ENCODE measurements at places on chromosomes 2 and 18. TPM values are rescaled to one million over a fixed set of nuclear protein-coding genes. Genes with fewer than 3 reads are reported as not detected.

- H3K36me3 ChIP-seq: no peaks in the 10 kb centered on the region
- H3K4me1 ChIP-seq: no peaks in the 10 kb centered on the region
- no peak for DNase-seq
Observed at GRCh38 chr2:100776445-100776844, 43.5 kb upstream of the NPAS2 start.

DNA sequence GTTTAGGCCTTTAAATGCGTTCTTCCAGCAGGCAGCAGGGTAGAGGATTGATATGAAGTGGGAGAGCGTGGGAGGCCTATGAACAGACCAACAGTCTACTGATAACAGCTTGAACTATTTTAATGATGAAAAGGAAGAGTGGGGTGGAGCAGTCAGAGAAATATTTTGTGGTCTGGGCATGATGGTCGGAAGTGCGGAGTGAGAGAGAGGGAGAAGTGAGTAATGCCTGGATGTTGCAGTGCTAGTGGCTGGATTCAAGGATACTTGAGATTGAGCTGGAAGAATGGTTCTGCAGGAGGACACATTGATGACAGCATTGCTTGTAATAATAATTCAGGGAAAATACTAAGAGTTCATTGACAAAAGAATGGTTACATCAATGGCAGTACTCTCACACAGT is 151.0 kb upstream of the DAPL1 start:
- H3K27ac ChIP-seq: no peak overlapping the region
- H3K27me3 ChIP-seq: no peaks in the 10 kb centered on the region
- no peak for DNase-seq
- no peak overlapping the region for H3K4me3 ChIP-seq

The SNX17 gene
- 80.3 TPM for total RNA-seq

- no peak overlapping the region for H3K27ac ChIP-seq
- H3K4me1 ChIP-seq: peaks cover 3% of the 10 kb centered on the region
- peaks cover 58% of the 10 kb centered on the region for H3K27me3 ChIP-seq
- DNase-seq: no peak
- no peak overlapping the region for H3K4me3 ChIP-seq
Observed at GRCh38 chr18:80202264-80202998, 44.9 kb downstream of the PARD6G start.

DNA sequence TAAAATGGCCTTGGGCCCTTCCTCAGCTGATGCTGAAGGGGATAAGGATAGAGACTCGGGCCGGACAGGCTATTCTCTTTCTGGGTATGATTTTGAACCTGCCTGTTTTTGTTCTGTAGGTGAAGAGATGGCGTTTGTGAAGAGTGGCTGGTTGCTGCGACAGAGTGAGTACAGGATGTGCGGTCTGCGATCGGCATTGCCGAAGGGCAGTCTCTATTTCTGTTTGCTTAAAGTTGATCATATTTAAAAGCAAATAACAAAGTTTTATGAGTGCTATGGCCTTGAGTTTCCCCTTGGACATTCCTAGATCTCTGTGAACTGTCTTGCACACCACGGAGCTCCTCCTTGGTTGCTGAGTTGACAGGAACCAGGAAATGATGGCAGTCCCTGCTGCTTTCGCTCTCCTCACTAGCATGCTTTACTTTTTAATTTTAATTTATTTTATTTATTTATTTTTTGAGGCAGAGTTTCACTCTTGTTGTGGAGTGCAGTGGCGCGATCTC is 15.7 kb downstream of the PLEKHB2 start:
- H3K27ac ChIP-seq: peak overlapping the region; percentile 14
- peaks cover 19% of the 10 kb centered on the region for H3K4me1 ChIP-seq
- DNase-seq: no peak
- H3K4me3 ChIP-seq: no peak overlapping the region
- H3K36me3 ChIP-seq: peaks cover 4% of the 10 kb centered on the region

The SLC9A4 gene
- total RNA-seq: 0.12 TPM

- peaks cover 3% of the 10 kb centered on the region for H3K4me1 ChIP-seq
- H3K27ac ChIP-seq: no peak overlapping the region
- H3K36me3 ChIP-seq: peaks cover 3% of the 10 kb centered on the region
- DNase-seq: no peak
- peaks cover 52% of the 10 kb centered on the region for H3K27me3 ChIP-seq
- no peak overlapping the region for H3K4me3 ChIP-seq
Observed at GRCh38 chr2:70941701-70942100, 6.0 kb downstream of the ATP6V1B1 start.

DNA sequence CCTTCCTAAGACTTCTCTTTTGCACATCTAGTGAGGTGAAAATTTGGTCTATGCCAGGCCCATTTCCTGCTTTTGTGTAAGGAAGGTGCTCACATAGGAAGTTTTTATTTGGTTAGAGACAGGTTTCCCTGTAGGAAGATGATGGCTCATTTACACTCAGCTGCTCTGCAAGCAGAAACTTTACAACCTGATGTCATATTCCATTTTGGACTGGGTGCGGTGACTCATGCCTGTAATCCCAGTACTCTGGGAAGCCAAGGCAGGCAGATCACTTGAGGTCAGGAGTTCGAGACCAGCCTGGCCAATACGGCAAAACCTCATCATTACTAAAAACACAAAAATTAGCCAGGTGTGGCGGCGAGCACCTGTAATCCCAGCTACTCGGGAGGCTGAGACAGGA is 35.8 kb downstream of the CASP10 start:
- peaks cover 3% of the 10 kb centered on the region for H3K36me3 ChIP-seq
- H3K4me3 ChIP-seq: no peak overlapping the region
- H3K27me3 ChIP-seq: no peaks in the 10 kb centered on the region
- DNase-seq: no peak

The REG3A gene
- not detected for total RNA-seq

- H3K36me3 ChIP-seq: no peaks in the 10 kb centered on the region
- H3K4me3 ChIP-seq: no peak overlapping the region
- H3K4me1 ChIP-seq: no peaks in the 10 kb centered on the region
- no peak overlapping the region for H3K27ac ChIP-seq
Observed at GRCh38 chr18:31512203-31512764, 14.3 kb downstream of the DSG2 start.
